Fibroblast of skin of abdomen (primary cell): ENCODE measurements at places on chromosomes 11 and 22.

DNA sequence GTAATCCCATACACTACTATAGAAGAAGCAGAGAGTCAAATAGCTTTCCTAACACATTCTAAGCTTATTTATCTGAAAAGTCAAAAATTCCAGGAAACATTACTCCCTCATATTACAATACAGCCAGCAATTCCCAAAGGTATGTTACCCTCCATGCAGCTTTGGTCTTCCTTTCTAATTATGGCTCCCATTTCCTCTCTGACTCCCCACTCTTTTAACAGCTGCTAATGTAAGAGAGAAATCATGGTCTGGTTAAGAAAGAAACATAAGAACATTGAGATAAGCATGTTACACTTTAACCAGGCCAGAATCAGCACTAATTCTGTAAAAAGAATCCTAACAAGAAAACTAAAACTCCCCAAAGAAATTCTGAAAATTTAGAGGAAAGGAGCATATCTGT lies 6.8 kb downstream of the PPP2R1B start:
- no peak for DNase-seq

DNA sequence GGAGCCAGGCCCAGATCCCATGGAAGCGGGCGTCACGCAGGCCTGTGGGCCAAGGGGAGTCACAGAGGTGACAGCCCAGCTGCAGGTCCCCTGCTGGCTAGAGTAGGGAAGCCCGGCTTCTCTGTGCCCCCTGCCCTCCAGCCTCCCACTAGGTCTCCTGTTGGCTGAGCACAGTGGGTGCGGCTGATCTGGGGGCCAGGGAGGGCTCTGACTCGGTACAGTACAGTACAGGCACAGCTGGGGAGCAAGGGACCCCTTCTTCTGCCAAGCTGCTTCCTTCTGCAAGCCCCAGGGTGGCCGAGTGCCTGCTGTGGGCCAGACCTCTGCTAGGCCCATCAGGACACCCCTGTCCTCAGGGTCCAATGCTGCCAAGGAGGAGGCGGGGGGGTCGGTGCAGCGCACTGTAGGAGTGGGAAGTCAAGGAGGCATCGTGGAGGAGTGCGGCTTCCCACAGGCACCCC lies 10.1 kb downstream of the SUSD2 start:
- DNase-seq = no peak

- DNase-seq = no peak
Observed at GRCh38 chr11:9615031-9615451, 41.6 kb downstream of the WEE1 start.

DNA sequence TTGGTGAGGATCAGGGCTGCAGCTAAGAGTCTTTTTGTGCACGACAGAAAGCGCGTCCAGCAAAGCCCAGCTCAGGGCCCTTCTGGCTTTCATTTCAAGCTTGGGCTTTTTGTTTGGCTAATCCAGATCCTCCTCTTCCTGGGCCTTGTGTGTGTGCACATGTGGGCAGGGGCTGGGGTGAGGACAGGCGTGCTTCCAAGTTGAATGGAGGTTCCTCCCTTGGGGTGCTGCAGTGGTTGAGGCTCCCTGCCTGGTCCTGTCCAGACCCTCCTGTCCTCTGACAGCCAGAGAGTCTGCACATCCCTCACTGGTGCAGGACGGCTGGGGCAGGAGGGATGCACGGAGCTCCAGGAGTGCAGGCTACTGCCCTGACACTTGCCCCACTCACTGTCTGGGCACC lies 62.0 kb upstream of the NECTIN1 start:
- no peak for DNase-seq

GRCh38 chr22:19842393-19843106 lies 12.1 kb downstream of the GNB1L start:
- no peak for DNase-seq

DNA sequence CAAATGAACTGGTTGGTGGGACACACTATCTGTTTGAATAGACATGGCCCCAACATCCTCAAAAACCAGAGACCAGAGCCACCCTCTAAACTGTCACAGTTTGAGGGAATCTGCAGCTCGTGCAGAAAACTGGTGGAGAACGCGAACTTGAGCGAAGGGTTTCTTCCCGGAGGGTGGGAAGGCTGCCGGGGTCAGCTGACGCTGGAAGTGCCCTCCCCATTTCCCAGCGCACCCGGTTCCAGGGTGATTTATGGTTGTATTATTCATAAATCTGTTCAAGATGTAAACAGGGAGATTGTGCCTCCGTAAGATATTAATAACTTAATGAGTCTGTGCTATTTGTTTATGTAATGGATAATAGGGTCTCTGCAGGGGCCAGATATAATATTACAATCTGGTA lies 1396.7 kb downstream of the BRD1 start:
- DNase-seq = no peak

GRCh38 chr11:131583421-131583820 lies 213.0 kb downstream of the NTM start:
- no peak for DNase-seq

- no peak for DNase-seq
Observed at GRCh38 chr22:28833276-28833923, 33.0 kb upstream of the XBP1 start.

DNA sequence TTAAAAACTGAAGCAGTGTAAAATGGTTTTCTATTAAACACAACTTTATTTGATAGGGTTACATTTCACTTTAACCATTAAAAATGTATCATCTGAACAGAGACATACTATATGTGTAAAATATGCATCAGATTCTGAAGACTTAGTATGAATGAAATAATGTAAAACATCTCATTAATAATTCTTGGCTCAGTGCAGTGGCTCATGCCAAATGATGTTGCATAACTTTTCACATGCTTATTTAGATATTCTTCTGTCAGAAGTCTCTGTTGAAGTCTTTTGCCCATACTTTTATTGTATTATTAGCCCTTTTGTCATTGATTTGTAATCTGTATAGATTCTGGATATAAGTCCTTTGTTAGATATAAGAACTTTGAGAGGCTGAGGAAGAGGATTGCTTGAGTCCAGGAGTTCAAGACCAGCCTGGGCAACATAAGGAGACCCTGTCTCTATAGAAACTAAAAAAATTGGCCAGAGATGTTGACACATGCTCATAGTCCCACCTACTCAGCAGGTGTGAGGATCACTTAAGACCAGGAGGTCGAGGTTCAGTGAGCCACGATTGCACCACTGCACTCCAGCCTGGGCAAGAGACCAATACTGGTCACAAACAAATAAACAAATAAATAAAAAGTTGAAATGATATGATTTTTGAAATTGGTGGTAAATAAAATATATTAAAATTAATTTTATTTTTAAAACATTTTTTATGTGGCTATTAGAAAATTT lies 73.8 kb upstream of the PARVA start:
- peak; percentile 66 for DNase-seq

DNA sequence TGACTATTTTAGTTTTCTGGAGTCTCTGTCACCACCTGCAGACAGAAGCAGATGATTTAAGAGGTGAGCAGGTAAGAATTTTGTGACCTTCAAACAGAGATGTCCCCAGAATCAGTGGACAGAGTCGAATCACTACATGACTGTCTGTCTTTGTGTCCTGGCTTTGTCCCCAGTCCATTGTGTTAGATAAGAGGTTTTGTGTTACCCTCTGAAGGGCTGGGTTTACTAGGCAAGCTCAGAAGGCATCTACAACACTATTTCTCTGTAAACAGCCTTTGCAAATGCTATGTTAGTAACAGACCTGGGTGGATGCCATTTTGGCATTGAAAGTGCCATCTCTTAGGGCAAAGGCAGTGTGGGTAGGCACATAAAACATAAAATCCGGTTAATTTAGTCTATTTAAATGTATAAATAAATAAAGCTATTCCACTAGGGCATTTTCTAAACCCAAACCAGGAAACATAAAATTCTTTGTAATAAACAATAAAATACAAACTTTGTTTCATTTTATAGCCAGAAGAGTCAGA lies 40.3 kb upstream of the CADM1 start:
- no peak for DNase-seq
